Activated CD8-positive, alpha-beta memory T cell treated with anti-CD3 and anti-CD28 coated beads for 1 hour (primary cell): ENCODE measurements at places on chromosomes 5 and 9.

DNA sequence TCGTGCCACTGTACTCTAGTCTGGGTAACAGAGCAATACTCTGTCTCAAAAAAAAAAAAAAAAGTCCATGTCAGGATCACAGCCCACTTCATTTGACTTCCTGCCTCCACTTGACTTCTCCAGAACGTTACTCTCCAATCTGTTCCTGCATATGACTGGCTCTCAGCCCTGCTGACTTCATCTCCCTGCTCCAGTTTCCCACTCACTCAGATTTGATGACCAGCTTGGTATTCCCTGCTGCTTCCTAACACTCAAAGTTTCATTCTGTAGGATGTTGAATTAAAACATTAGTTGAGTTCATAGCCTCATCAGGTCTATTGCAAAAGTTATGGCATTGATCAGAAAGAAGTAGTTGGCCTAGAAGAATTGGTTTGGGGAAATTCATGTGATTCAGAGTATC lies 52.3 kb downstream of the UGCG start:
- no peak for DNase-seq

DNA sequence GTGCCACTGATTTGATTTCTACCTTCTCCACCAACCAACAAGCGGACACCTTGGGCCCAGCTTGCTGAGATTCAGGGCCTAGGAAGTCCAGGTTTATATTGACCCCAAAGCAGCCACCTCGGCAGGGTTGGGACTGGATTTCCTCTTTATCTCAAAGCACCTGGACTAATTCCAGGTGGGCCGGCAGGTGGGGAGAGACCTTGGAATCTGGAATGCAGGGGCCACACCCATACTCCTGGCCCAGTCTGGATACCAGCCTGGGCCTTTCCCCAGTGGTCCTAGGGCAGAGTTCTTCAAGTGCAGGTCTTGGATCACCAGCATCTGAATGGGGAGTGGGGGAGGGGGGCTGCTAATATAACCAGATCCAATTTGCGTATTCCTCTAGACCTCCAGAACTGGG lies 93.1 kb downstream of the PCDH1 start:
- no peak for DNase-seq

GRCh38 chr9:121862371-121863332 lies 211.2 kb downstream of the DAB2IP start:
- DNase-seq = no peak

- DNase-seq = no peak
These were observed 22.8 kb downstream of the RALGDS start for GRCh38 chr9:133098104-133098754.

GRCh38 chr5:113092683-113093082 lies 116.1 kb downstream of the DCP2 start:
- DNase-seq = no peak

DNA sequence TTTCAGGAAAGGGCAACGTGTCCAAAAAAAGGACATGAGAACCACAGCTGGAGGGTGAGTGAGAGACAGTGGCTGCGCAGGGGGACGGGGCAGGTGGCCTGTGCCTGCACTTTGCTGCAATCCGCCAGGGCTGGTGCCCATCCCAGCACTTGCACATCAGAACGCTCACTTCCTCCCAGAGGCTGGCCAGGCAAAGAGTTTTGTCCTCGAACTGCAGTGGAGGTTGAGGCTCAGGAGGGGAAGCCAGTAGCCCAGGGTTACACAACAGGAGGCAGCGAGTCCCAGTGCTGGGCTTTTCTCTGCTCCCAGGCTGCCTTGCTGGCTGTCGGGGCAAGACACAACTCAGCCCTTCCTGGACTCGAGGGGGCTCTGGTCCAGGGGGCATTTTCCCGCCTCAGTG lies 33.1 kb downstream of the CRB2 start:
- DNase-seq = no peak

GRCh38 chr5:56161439-56161823 lies 71.7 kb downstream of the ANKRD55 start:
- DNase-seq = no peak

DNA sequence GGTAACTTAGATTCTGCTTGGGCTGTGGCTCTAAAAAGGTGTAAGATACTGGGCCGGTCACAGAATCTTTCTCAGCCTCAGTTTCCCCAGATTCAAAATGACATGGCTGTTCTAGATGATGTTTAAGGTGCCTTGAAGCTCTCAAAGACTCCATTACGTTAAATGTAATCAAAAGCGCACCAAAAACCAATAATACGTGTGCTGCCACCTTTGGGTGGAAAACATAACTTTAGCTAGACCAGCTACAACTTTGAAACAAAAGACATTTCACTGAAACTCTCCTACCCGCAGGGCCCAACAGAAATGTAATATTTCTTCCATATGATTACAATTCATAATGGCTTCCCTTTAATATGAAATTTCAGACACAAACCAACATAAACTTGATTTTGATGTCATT lies 35.0 kb upstream of the PCSK5 start:
- no peak for DNase-seq

GRCh38 chr5:34976347-34976746 lies 47.0 kb downstream of the DNAJC21 start:
- no peak for DNase-seq

- no peak for DNase-seq
These were observed 412.1 kb upstream of the CLINT1 start for GRCh38 chr5:158270996-158271554.

DNA sequence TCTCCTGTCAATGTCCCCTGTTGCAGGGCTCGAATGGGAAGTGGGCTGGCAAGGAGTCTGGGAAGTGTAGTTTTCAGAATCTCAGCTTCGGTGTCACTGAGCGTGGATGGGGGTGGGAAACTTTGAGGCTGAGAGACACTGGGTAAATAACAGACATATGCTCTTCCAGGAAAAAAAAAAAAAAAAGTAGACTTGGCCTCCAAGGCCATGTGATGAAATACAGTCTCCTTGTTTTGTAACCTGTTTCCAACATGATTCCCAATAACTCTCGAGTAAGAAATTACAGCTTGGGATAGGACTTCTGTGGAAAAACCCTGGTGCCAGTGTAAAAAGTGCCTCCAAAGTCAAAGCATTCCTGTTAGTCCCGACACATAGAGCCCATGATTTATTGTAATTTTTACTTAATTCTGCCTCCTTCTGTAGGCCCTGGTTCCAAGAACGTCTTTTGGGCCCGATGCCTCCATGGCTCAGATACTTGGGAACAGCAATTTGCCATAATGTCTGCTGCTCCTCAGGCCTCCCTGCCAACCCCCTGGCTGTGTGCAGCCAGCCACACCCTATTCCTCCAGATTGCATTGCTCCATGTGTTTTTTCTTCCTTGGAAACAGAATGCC lies 119.5 kb upstream of the TNC start:
- DNase-seq = no peak

- DNase-seq = no peak
These were observed 1.7 kb upstream of the KLHL3 start for GRCh38 chr5:137737349-137738131.

- no peak for DNase-seq
These were observed 1.3 kb upstream of the REEP5 start for GRCh38 chr5:112923148-112923917.

- no peak for DNase-seq
These were observed 38.3 kb downstream of the RETREG1 start for GRCh38 chr5:16578474-16578883.

DNA sequence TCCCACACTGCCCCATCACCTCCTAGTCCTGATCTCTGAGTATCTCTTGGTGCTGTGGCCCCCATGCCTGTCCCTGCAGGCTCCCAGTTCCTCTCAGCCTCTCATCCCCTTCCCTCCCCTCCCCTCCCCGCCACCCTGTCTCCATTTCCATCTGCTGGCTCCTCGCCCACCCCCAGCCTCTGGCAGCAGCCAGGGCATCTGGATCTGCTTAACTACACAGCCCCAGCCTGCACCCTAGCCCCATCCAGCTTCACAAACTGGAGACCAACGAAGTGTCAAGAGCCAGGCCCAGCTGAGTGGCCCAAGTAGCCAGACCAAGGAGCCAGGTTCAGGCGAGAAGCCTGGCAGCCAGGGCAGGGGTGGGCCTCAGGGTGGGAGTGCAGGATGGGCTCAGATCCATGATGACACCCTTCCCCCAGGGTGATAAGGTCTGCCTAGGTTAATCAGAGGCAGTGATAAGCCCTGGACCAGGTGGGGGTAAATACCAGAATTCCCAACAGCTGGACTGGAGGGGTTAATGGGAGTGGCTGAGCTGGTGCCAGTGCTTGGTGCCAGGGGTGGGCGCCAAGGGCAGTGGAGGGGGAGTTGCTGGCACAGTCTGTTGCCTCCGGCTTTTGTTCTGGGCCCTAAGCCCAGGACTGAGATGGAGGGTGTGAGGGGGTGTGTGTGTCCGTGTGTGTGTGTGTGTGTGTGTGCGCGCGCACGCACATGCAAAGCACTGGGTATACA lies 2.5 kb downstream of the IL11RA start:
- no peak for DNase-seq

DNA sequence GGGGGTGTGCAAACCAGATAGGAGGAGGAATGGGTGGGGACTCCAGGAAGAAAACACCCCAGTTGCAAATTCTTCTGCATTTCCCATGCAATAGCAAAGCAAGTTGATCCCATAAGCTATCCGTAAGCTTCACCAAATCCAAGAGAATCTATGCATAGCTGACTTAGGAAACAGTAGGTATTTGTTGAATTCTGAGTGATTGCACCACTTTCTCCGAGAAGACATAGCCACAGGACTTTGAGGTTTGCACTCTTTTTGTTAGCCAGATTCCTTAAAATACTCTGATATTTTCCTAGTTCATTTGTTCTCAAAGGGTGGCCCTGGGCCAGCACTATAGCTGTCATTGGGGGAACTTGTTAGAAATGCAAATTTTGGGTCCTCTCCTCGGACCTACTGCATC lies 271.9 kb downstream of the SLIT3 start:
- no peak for DNase-seq

- DNase-seq = no peak
These were observed 9.1 kb downstream of the NOTCH1 start for GRCh38 chr9:136536721-136537241.

DNA sequence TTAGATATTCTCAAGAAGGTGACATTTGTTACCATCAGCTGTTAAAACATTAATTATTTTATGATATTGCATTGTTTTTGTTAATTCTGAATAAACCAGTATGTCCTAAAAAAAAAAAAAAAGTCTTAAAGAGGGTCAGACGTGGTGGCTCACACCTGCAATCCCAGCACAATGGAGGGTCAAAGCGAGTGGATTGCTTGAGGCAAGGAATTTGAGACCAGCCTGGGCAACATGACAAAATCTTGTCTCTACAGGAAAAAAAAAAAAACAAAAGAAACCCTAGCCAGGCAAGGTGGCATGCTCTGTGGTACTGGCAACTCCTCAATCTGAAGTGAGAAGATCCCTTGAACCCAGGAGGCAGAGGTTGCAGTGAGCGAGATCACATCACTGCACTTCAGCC lies 46.8 kb downstream of the CYLC2 start:
- no peak for DNase-seq

GRCh38 chr5:116273448-116274242 lies 188.8 kb downstream of the COMMD10 start:
- DNase-seq = no peak
